Amygdala (tissue), 56 donors: ENCODE measurements at places on chromosomes 12 and 14.

DNA sequence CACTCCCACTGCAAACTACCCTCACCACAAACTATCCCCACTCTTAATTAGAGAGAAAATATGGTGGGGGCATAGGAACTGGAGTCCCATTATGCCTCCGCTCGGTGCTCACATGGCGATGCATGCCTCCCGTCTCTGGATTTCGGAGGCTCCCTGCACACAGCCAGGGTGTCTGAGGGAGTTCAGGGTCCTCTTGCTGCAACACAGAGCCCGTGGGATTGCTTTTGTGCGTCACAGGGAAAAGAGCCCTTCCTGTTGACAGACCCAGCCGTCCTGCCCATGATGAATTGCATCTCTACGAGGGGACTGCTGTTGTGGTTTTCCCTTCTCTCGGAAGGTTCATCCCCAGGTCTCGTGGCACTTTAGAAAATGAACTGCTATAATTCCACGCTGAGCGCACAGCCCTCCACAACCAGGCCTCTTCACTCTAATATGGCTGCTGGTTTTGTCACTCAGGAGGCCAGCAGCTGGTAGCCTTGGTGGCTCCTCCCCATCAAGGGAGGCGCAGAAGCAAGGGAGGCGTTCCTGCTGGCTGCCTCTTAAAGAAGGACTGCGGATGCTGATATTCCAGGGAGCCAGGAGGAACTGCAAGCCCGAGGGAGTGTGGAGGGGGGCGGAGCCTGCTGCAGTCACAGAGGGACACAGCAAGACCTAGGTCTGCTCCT is 158.0 kb downstream of the KCNA5 start:
- DNase-seq: no peak

DNA sequence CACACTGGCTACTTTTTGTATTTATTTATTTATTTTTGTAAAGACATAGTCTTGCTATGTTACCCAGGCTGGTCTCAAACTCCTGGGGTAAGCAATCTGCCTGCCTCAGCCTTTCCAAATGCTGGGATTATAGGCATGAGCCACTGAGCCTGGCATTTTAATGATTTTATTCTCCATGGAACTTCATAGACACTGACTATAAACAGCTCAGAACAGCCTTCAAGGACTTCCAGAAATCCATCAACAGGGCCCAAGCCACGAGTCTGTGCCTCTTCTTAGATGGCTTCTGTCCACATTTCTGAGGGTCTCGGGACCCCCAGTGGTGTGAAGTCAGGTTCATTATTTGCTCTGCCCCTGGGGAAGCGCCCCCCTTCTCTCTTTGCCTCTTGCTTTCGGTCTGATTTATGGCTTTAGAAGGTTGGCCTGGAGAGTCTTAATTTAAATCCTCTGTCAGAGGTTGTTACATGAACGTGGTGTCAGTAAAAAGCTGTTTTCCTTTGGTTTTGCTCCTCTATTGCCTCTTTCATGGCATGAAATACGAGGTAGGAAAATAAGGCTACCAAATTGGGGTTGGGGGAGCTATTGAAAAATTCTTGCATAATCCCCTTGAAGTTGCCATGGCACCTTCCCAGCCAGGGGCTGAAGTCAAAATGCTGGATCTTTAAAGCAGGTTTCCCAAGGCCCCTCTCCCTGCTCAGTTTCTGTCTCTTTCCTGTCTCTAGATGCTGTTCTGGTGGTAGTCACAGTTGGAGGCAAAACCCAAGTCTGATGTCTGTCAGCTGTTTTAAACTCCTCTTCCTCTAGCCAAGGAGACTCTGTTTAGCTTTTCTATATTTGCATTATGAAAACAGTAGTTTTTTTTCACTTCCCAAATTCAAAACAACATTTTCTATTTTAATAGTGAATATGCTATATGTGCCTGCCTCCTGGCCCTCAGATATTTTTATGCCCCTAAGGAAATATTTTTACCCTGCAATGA is 129.4 kb downstream of the SMOC1 start:
- DNase-seq: no peak

GRCh38 chr12:28108599-28108998 is 81.7 kb upstream of the CCDC91 start:
- no peak for DNase-seq

GRCh38 chr12:115973066-115973465 is 304.4 kb downstream of the MED13L start:
- no peak for DNase-seq

GRCh38 chr12:14883686-14884085 is 2.0 kb downstream of the MGP start:
- peak; percentile 26 for DNase-seq

DNA sequence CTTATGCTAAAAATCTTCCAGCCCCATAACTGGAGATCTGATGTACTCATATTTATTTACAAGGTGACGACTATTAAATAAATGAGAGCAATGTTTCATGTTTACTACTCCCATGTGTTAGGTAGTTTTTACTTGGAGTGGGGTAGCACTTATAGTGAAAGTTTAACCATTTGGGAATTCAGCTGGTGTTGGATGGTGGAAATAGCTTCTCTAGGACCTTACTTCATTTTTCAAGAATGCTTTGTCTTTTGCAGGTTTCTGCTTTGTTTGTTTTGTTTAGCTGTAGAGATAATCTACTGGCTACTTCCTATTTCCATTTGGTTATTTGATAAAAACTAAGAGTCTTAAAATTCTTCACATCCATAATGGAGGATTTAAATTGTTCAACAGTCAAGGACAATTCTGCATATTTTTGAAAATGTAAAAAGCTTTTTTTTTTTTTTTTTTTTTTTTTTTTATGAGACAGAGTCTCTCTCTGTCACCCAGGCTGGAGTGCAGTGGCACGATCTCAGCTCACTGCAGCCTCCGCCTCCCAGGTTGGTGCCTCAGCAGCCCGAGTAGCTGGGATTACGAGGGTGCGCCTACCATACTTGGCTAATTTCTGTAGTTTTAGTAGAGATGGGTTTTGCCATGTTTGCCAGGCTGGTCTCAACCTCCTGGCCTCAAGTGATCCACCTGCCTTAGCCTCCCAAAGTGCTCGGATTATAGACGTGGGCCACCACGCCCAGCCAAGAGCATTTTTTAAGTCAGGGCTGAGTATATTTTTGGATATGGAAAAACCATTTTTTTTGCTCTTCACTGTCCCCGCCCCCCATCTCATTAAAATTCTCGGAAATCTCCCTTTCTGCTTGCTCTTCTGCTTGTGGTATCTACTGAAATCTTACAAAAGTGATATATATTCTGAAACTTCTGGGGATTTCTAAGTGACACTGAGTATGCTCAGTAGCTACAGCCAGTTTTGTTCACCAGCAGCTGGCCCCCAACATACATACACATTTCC is 1.4 kb upstream of the ABCD2 start:
- no peak for DNase-seq

- no peak for DNase-seq
Measured at GRCh38 chr12:104220931-104221330, 5.4 kb downstream of the TXNRD1 start.

DNA sequence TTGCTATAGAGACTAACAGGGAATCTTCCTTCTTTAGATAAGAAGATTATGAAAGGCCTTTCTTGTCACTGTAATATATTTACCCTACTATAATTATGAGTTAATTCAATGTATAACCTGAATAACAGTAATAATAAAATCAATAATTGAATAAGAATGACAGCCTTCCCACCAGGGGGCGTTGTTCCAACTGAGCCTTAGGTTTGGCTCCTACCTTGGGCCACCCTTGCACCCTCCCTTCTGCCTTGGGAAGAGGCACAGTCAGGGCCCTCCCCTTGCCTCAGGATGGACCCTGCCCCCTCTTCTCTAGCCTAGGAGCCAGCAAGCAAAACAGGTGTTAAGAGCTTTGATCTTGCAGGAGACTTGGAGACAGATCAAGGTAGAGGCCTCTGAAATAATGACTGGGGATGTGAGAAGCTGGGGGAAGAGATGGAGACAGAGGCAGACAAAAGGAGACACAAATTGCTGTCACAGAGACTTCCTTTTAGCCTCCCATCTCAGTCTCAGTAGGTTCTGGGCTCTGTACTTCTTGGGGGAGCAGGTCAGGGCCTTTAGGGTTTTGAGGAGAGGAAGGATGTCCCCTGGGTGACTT is 40.1 kb upstream of the CISTR start:
- no peak for DNase-seq

DNA sequence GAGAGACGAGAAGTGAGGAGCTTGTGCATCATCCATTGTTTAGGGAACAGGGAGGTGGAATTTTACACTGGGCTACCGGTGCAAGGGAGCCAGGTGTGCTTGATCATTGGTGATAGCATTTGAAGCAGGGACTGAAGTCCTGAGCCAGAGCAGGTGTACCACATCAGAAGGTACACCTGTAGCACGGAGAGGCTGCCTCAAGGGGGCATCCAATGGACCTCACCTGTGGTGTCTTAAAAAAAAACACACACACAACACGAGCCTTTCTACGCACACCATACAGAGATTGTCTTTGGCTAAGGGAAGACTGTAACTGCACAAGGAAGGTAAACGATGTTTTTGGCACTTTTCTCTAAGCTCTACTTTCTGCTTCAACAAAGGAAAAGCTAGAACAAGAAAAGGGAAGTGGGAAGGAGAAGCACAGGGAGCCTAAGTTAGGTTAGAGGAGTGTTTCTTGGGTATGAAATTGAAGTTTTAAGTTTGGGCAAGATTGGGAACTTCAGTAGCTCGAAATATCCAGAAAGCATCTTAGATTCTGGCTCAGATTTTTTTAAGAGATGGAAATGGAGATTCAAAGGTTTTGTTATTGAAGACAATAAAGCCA is 334.3 kb upstream of the FBXO33 start:
- DNase-seq: no peak

- peak; percentile 70 for DNase-seq
Measured at GRCh38 chr12:123269395-123269892, 2.2 kb downstream of the CDK2AP1 start.

DNA sequence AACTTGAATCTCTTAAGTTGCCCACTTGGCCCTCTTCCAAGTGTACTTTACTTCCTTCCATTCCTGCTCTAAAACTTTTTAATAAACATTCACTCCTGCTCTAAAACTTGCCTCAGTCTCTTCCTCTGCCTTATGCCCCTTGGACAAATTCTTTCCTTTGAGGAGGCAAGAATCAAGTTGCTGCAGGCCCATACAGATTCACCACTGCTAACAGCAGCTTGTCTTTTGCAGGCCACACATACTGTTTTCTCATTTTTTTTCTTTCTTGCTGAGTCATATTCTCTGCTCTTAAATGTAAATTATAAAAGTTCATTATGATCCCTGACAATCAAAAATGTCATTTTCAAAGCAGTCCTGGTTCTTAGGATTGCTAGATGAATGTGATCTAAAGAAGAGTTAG is 1820.8 kb upstream of the FLRT2 start:
- no peak for DNase-seq

GRCh38 chr14:87888136-87888999 is 104.6 kb downstream of the GALC start:
- no peak for DNase-seq

DNA sequence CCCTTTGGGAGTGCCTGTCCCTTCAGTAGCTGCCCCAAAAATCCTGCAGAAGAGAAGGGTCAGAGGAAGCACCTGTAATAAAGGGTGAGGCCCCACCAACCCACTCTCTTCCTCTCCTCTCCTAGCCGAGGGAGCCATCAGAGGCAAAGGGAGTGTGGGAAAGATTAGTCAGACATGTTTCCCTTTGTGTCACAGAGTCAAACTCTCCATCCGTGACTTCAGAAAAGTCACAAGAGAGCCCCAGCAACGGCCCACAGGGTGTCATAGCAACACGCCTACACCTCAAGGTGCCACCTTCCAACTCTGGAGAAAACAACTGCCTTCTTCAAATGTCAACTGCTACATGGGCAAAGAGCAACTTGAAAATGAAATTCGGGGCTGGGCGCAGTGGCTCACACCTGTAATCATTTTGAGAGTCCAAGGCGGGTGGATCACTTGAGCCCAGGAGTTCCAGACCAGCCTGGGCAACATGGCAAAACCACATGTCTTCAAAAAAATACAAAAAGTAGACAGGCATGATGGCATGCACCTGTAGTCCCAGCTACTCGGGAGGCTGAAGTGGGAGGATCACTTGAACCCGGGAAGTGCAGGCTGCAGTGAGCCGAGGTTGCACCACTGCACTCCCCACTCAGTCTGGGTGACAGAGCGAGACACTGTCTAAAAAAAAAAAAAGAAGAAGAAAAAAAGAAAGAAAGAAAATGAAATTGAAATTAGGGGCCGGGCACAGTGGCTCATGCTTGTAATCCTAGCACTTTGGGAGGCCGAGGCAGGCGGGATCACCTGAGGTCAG is 17.7 kb upstream of the CD27 start:
- no peak for DNase-seq

GRCh38 chr12:117884161-117884560 is 84.6 kb downstream of the KSR2 start:
- no peak for DNase-seq

DNA sequence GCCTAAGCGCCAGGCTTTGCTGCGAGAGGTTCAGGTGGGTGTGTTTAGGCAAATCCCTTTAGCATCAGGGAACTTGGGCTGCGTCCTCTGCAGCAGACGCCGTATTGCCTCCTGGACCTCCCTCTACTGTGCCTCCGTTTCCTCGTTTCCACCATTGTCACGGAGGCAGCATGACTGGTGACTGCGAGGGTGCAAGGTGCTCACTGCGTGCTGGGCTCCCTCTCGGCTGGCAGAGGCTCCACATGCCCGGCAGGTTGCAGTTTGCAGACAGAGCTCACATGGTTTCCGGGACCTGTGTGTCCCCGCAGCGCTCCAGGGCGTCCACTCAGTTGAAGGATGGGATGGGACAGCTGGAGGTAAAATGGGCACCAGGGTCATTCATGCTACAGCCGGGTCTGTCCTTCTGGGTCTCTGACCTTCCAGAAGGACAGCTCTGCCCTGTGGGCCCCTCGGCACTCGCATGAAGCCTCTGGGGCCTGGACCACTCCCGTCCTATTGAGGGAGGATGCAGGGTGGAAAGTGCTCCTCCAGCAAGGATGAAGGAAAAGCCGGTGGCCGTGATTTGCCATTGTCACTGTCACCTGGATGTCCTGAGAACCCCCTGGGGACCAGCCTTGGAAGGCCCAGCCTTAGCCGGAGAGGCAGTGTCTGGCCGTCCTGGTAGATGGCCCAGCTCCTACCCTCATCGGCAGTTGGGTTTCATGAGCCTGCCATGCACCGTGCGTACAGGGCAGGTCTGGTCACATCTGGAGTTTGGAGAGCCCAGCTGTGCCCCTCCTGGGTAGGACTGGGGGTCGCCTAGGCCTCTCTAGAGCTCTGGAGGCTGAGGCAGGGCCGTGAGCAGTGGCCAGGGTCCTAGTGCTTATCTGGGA is 146.5 kb downstream of the KIF26A start:
- no peak for DNase-seq

DNA sequence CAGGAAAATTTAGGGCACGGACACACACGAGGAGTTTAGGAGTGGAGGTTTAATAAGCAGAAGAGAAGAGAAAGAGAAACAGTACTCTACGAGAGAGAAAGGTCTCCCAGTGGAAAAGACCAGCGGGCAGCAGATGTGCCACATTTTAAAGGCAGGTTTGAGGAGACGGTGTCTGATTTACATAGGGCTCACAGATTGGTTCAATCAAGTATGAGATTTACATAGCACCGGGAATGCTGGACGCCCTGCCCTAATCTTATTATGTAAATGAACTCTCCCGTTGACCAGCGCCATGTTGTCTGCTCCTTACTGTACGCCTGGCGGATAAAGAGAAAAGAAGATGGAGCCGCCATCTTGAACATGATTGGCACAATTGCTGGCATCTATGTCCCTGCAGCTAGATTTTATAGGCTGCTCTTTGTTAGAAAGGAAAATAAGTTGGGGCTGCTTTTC is 17.9 kb downstream of the NFKBIA start:
- DNase-seq: no peak
